ENCODE measurements at places on chromosomes 16 and 17.

DNA sequence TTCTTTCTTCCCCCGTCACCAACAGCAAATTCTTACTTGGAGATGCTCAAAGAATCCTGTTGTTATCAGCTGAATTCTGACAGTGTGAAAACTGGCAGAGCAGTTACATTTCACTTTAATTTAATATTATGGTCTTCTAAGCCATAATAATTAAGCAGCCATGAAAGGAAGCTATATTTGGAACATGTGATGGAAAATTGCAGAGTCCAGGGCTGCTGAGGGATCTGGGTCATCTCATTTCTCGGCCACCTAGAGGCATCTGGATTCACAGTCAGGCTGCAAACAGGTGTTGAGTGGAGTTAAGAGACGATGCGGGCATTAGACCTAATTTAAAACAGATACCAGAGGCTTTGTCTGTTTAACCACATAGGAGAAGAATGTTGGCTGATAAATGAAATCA is 38.4 kb downstream of the CHD9NB start:
- DNase-seq: no peak

DNA sequence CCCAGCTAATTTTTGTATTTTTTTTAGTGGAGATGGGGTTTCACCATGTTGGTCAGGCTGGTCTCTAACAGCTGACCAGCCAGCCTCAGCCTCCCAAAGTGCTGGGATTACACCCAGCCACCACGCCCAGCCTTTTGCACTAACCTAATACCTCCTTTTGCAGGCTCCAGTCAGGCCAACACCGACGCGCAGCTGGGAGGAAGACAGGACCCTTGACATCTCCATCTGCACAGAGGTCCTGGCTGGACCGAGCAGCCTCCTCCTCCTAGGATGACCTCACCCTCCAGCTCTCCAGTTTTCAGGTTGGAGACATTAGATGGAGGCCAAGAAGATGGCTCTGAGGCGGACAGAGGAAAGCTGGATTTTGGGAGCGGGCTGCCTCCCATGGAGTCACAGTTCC is 2.0 kb downstream of the TRPV2 start:
- DNase-seq: no peak

- no peak for DNase-seq
Measured at GRCh38 chr17:74754832-74755231, 6.4 kb downstream of the NHERF1 start.

DNA sequence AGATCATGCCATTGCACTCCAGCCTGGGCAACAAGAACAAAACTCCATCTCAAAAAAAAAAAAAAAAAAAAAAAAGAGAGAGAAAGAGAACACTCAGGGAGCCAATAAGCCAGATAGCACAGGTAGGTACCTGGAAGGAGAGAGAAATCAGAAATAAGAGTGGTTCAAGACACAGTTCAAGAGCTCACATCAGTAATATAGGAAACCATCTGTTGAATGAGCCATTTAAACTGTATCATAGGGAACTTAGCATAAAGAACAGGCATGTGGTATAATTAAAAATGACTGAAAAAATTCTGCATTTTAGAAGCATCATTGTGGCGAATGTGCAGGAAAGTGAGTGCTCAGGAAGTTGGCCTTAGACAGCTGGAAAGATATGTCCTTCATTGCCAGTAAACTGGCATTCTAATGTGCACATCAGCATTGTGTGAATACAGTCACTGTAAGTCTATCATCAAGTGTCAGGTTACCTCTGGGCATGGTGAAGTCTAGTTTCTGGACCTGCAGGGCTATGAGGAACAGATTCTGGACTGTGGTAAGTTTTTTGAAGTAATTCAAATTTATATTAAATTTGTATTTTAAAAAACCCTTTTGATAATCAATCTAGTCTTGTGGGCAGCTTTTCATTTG is 20.4 kb downstream of the KRT12 start:
- DNase-seq: no peak

DNA sequence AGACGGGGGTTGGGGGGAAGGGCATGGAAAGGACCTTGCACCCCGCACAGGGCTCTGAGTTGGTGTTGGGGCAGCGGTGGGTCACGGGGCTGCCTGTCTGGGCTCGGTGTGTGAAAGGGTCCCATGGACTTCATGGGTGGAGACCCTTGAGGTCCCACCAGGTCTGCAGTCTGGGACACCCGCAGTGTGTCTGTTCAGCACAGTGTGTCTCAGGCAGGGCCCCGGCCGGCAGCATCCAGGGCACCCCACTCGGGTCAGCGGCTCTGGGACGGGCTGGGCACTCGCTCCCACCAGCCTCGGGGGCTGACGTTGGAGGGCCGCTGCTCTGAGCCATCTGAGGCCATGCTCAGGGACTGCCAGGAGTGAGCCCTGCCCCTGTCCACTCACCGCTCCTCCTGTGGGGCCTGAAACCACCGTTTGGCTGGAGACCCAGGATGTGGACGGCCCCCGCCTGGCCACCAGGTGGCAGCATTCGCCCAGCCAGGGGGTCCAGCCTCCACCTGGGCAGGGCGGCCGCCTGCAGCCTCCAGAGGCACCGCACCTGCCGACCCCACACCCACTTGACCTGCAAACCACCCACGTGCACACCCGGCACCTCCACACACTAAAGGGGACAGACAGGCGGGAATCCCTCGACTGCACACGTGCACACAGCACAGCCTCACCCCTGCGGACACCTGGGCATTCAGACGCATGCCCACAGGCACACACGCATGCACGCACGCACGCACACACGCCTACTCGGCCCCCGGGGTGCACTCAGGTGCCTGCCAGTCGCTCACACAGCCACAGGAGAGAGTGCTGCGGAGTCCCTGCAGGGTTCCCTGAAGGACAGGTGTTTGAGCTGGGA is 10.1 kb upstream of the ZFPM1 start:
- DNase-seq: peak; percentile 81

DNA sequence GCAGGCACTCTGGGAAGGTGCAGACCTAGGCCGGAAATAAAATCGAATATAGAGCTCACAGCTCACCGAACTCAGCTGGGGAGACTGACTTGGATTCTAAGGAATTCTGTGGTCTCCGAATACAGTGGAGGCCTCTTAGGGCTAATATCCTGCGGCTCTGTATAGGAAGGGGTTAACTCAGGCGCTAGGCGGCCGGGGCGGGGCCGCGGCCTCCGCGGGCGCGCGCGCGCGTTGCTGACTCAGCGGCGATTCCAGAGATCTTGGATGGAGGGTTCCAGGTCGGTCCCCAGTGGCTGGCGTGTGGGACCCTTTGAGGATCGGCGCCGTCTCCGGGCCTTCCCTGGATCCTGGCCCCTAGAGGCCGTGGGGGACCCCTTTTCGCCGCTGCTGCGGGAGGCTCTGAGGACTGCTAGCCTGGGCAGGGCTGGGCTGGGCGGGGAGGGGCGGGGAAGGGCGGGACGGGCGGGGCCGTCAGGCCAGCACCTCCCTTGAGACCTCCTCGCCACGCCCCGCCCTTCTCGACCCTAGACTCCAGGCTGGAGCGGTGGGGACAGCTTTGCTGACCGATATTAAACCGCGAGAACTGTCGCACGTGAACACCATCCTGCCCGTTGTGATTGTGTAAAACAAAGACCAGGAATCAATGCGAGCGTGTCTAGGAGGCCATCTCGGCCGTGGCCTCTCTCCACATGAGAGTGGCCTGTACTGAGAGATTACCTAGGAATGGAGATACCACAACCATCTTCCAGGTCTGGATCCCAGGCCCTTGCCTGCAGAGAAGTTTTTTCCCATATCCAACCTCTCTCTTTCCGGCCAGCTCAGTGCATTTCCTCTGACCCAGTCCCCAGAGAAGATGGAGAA is 1.4 kb upstream of the PLEKHH3 start:
- peak; percentile 81 for DNase-seq

DNA sequence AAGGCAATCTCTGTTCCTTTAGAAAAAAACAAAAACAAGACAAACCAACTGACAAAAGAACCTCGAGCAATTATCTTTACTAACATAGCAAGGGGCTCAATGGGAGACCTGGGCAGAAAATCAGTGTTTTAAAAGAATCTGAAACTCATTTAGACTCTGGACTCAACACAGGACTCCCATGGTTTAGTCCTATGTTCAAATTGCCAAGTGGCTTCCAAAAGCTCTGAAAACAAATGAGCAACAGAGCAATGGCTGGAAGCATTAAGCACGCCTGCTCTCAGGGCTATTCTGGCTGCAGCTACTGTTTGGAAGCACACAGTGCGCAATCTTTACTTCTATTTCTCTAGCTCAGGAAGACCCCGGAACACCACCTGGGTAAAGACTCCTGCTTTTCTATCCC is 162.0 kb downstream of the AATF start:
- no peak for DNase-seq

DNA sequence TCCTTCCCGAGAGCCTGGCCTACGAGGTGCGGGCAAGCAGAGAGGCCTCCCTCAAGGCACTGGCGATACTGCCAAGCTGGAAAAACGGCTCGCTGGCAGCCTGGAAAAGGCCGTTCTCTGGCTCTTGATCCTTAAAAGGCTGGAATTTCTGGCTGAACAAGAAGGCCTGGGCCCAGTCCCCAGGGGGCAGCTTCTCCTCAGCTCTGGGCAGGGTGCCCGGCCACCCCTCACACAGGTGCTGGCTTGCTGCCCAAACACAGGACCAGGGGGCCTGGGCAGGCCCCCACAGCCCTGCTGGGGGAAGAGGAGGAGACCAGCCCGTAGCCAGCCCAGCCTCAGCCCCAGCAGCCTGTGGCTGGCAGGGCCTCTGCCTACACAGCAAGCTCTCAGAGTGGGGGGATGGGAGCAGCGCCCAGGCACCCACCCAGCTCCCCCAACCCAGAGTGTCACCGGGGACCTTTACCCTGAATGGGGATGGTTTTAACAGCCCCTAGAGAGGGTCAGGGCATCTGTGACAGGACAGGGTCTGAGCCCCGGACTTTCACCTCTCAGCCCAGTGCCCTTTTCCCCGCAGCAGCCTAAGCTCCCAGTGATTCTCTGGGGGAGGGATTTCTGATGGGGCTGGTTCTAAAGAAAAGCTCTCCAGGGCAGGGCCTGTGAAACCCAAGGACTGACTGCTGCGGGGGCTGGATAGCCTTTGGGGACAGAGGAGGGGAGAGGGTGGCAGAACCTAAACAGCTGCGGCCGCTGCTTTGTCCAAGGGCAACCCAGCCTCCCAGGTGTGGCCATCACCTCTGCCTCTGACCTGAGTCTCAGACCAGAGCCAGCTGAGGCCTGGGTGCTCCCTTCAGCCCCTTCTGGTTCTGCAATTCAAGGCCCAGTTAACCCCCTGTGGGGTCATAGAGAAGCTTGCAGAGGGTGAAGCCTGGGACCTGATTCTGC is 38.6 kb upstream of the TOB1 start:
- no peak for DNase-seq

DNA sequence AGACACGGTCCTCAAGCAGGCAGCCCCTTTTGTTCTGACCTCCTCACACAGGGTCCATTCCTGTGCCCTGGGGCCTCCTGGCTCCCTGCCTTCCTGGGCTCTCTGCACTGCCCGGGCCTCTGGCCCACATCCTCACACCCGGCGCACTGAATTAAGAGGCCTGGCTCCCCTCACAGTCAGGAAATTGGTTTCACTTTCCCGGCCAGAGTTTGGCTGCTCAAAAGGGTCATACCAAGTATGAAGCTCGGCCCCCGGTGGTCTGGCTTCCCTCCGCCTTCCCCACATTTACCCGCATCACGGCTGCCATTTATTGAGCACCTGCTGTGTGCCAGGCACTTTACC is 220.0 kb downstream of the NTN1 start:
- DNase-seq: no peak

DNA sequence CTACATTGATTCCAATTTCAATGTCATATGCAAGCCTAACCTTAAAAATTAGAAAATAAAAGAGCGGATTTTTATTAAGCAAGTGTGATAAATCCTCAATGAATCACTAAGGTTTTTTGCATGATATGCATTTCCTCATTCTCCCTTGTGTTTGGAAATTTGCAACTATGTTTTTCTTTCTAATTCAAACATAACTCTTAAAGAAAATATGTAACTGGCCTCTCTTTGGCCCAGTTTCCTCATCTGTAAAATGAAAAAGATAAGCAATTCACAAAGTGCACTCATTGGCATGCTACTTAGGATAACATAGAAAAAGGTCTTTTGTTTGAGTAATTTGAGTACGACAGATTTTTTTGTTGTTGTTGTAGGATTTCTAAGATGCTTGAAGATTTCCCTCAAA is 295.5 kb downstream of the CDH11 start:
- DNase-seq: no peak

- DNase-seq: no peak
Measured at GRCh38 chr16:85690469-85691064, 1.8 kb upstream of the GINS2 start.

DNA sequence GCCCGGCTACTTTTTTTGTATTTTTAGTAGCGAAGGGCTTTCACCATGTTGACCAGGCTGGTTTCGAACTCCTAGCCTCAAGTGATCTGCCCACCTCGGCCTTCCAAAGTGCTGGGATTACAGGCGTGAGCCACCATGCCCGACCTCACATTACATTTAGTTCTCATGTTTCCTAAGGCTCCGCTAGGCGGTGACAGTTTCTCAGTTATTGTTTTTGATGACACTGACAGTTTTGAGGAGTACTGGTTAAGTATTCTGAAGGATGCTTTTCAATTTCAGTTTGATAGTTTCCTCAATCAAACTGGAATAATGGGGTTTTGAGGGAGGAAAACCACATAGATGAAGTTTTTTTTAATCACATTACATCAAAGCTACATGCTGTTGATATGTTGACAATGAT is 1028.5 kb downstream of the CDH8 start:
- DNase-seq: no peak

Measured in neural crest cell (in vitro differentiated cells).